Activated CD4-positive, alpha-beta T cell treated with anti-CD3 and anti-CD28 coated beads for 36 hours (primary cell): ENCODE measurements at places on chromosomes 13 and 19. TPM values are rescaled to one million over a fixed set of nuclear protein-coding genes. Genes with fewer than 3 reads are reported as not detected.
A peak's percentile ranks its signal among the peaks of the same experiment; 100 is the strongest.

PRTN3 gene
- total RNA-seq, result not detected

GRCh38 chr19:44869733-44870470 lies 21.2 kb upstream of the TOMM40 start:
- no peaks in the 10 kb centered on the region for H3K4me1 ChIP-seq
- no peak overlapping the region for H3K27ac ChIP-seq
- no peak overlapping the region for H3K4me3 ChIP-seq
- H3K36me3 ChIP-seq, result no peaks in the 10 kb centered on the region
- DNase-seq, result no peak

GRCh38 chr19:43639519-43640423 lies at the start of gene CADM4:
Gene CADM4 (minus strand): TSS chr19:43639850. CDS start chr19:43639790, 60 bp downstream.
- no peak within 1 kb of the TSS for H3K27ac ChIP-seq
- peaks cover 14% of the 10 kb centered on the region for H3K4me1 ChIP-seq
- DNase-seq, result peak; percentile 65
- no peaks in the 10 kb centered on the region for H3K36me3 ChIP-seq

DNA sequence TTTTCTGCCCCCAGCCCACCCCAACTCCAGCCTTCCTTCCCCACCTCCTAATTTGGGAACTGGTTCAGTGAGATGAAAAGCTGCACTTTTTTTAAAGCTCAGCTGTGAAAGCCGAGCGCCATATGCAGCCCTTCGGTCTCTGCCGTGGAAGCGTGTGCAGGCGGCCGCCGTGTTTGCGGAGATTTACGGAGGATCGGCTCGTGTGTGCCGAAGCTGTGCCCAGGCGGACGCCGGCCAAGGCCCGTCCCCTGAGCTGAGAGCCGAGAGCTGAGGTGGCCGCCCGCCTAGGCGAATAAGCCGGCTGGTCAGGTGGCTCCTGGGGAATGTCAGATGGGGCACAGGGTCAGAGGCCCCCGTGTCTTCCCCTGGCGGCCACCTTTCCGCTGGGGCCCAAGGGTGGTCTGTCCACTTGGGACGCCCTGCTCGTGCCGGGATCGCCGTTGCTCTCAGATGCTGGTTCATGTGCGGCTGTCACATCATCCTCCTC lies 78.7 kb downstream of the ZNF536 start:
- no peak overlapping the region for H3K4me3 ChIP-seq
- H3K27me3 ChIP-seq, result peaks cover 3% of the 10 kb centered on the region
- no peak for DNase-seq
- H3K36me3 ChIP-seq, result no peaks in the 10 kb centered on the region

GRCh38 chr13:21015284-21015683 lies 46.1 kb downstream of the LATS2 start:
- no peak for DNase-seq
- H3K36me3 ChIP-seq, result no peaks in the 10 kb centered on the region
- H3K4me1 ChIP-seq, result peaks cover 28% of the 10 kb centered on the region
- H3K27ac ChIP-seq, result no peak overlapping the region
- H3K4me3 ChIP-seq, result no peak overlapping the region

- H3K27me3 ChIP-seq, result no peaks in the 10 kb centered on the region
- H3K4me3 ChIP-seq, result no peak overlapping the region
- DNase-seq, result no peak
- peak overlapping the region; percentile 13 for H3K27ac ChIP-seq
- peaks cover 20% of the 10 kb centered on the region for H3K4me1 ChIP-seq
- H3K36me3 ChIP-seq, result peaks cover 19% of the 10 kb centered on the region
These were observed 163.3 kb downstream of the KDM4B start for GRCh38 chr19:5132206-5132560.

- no peaks in the 10 kb centered on the region for H3K27me3 ChIP-seq
- H3K27ac ChIP-seq, result no peak overlapping the region
- no peaks in the 10 kb centered on the region for H3K4me1 ChIP-seq
- H3K36me3 ChIP-seq, result no peaks in the 10 kb centered on the region
- no peak for DNase-seq
These were observed 666.6 kb upstream of the ARGLU1 start for GRCh38 chr13:107234319-107235073.

GRCh38 chr13:44989941-44990340 lies 603 bp downstream of the GPALPP1 start:
- peaks cover 57% of the 10 kb centered on the region for H3K4me1 ChIP-seq
- H3K4me3 ChIP-seq, result peak overlapping the region; percentile 98
- H3K27me3 ChIP-seq, result no peaks in the 10 kb centered on the region
- DNase-seq, result peak; percentile 27

GRCh38 chr13:110445722-110446574 lies 115.6 kb downstream of the RAB20 start:
- H3K4me1 ChIP-seq, result no peaks in the 10 kb centered on the region
- no peak for DNase-seq
- no peak overlapping the region for H3K4me3 ChIP-seq
- peaks cover 36% of the 10 kb centered on the region for H3K27me3 ChIP-seq
- H3K27ac ChIP-seq, result no peak overlapping the region
- H3K36me3 ChIP-seq, result no peaks in the 10 kb centered on the region

GRCh38 chr19:50567052-50567841 lies 988 bp downstream of the LRRC4B start:
- H3K4me1 ChIP-seq, result peaks cover 20% of the 10 kb centered on the region
- H3K27ac ChIP-seq, result no peak overlapping the region
- H3K36me3 ChIP-seq, result no peaks in the 10 kb centered on the region
- H3K27me3 ChIP-seq, result peaks cover 44% of the 10 kb centered on the region

DNA sequence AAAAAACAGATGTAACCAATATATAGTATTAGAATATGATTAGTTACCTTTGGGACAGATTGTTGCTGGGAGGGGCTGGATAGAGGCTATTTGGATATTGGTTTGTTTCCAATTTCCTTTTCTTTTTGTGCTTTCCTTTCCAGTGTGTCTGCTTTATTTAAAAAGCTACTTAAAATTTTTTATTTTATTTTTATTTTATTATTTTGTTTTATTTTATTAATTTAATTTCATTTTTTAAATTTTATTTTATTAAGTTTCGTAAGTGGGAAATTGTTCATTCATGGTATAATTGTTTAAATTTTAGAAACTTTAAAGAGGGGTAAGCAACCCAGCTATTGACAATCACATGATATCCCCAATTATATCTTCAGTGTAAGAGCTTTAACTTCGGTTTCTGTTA lies 2077.0 kb upstream of the PCDH20 start:
- no peaks in the 10 kb centered on the region for H3K36me3 ChIP-seq
- H3K4me1 ChIP-seq, result no peaks in the 10 kb centered on the region
- DNase-seq, result no peak
- H3K27ac ChIP-seq, result no peak overlapping the region

DNA sequence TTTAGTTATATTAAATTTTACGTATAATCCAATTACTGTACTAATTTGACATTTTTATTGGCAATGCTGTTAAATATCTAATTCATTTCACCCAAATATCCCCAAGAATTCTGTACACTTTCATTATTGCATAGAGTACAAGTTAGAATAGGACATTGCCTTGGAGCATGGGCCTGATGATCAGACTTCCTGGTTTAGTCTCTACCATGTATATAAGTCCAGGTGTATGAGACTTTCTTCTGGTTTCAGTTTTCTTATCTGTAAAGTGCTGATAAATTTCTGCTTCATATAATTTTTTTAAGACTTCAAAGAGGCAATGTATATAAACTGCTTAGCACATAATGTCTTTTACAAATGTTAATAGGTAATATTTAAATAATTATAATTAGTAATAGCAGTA lies 179.4 kb downstream of the KLF12 start:
- H3K36me3 ChIP-seq, result peaks cover 6% of the 10 kb centered on the region
- H3K4me3 ChIP-seq, result no peak overlapping the region
- no peak overlapping the region for H3K27ac ChIP-seq
- no peaks in the 10 kb centered on the region for H3K27me3 ChIP-seq
- no peak for DNase-seq
- H3K4me1 ChIP-seq, result peaks cover 55% of the 10 kb centered on the region
